ENCODE measurements at places on chromosomes 6 and 20. TPM values are rescaled to one million over a fixed set of nuclear protein-coding genes. Genes with fewer than 3 reads are reported as not detected.
A peak's percentile ranks its signal among the peaks of the same experiment; 100 is the strongest.

LCA5 gene
- 0.74 TPM for total RNA-seq

IP6K3 gene
- total RNA-seq, result 0.17 TPM

DNA sequence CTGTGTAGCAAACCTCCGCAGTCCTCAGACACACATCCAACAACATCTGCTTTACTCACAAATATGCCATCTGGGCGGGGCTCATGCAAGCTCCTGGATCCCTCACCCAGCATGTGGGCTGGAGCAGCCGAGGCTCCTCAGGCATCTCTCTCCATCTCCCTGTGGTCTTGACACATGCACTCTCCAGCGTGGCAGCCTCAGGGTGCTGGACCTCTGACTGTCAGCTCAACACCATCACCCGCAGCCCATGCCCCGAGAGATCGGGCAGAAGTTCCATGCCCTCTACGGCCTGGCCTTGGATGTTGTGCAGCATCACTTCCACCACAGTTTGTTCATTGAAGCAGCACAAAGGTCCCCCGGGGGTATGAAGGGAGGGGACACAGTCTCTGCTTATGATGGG lies 32.6 kb upstream of the CD93 start:
- DNase-seq, result no peak

- DNase-seq, result no peak
Observed at GRCh38 chr6:121755485-121755884, 320.0 kb downstream of the GJA1 start.

LPIN3 gene
- 65.3 TPM for total RNA-seq

ANKEF1 gene
- 4.8 TPM for total RNA-seq

DNA sequence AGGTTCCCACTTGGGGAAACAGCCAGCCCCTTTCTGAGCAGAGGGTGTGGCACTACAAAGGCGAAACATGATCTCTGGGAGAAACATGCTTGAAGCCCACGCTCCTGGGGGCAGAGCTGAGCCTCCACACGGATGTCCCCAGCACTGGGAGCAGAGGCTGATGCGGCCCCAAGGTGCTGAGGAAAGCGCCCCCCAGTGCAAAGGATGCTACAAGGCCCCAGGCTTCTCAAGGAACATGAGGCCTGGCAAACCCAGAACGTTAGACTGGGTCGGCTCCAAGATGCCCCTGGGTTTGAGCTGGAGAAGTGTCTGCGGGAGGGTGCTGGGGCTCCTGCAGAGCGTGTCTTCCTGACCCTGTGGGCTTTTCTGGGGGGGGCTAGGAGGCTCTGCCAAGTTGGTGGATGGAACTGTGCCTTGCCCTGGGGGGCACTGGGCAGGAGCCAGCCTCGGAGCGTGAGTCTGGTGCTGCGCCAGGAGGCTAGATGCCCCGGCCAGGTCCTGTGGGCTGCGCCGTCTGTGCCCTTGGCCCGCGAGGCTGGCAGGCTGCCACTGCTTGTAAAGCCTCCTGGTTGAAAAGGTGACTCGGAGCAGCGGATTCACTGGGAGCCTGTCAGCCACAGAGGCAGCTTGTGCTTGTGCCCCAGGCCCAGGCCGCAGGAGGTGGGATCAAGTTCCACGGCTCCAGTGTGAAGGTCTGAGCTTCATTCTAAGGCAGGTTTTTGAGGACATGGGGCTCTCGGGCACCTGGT lies 8.1 kb downstream of the SYNJ2 start:
- peak; percentile 89 for DNase-seq

GRCh38 chr20:37541326-37541725 lies 13.7 kb upstream of the BLCAP start:
- DNase-seq, result no peak

HTR1B gene
- 0.32 TPM for total RNA-seq

- DNase-seq, result no peak
Observed at GRCh38 chr6:154651656-154652055, 81.6 kb upstream of the SCAF8 start.

POM121L2 gene
- total RNA-seq, result 0.07 TPM

PKIB gene
- 63.4 TPM for total RNA-seq

- DNase-seq, result no peak
Observed at GRCh38 chr20:36684747-36685146, 38.8 kb upstream of the SLA2 start.

DNA sequence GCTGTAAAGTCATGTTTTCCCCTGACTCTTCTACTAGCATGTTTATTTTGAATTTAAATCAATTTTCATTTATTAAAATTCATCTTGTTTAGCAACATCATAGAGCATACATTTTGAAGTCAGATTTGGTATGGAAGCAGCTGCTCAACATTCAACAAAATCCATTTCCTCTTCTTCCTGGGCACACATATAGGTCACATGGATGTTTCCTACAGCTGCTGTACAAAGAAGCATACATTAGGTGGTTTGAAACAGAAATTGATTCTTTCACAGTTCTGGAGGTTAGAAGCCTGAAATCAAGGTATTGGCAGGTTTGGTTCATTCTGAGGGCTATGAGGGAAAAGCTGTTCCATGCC lies 495.2 kb downstream of the RFPL4B start:
- no peak for DNase-seq

- no peak for DNase-seq
Observed at GRCh38 chr6:151499551-151499950, 5.7 kb downstream of the CCDC170 start.

All from colonic mucosa (tissue), 4 donors.